Coronary artery (tissue), 2 donors: ENCODE measurements at places on chromosomes 7 and 10.
A peak's percentile ranks its signal among the peaks of the same experiment; 100 is the strongest.

- DNase-seq, result peak; percentile 50
Measured at GRCh38 chr10:129741280-129741977, 222.6 kb downstream of the EBF3 start.

- no peak for DNase-seq
Measured at GRCh38 chr7:133022661-133023060, 59.2 kb downstream of the CHCHD3 start.

DNA sequence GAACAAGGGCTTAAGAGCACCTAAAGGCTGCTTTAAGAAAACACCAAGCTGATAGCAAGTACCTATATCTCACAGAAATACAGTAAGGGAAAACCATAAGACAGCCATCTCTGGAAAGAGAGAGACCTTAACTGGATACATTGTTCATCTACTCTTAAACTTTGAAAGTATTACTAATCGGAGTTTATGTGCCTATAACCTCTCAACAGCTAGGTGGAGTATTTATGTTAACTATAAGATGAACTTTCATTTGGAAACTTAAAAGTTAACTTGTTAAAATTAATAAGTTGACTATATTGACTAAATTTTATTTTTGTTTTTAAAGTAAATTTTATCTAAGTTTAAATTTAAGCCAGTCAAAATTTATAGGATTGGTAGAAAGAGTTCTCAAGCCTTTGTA is 90.6 kb downstream of the USP6NL start:
- DNase-seq, result no peak

DNA sequence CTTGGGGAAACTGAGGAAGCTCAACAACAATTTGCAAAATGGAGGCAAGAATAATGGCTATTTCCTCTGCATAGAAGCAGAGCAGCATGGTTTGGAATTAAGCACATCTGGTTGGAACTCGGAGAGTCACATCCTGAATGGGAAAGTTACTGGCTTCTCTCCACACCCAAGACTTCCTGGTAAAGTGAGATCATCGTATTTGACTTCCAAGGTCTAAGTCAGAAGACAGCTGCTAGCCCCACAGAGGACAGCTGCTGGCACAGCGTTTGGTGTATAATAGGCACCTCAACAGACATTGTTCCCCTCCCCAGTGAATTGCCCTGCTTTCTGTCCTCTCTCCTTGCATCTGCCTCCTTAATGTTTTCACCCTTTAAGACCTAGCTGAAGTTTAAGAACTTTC is 37.0 kb upstream of the NRF1 start:
- DNase-seq, result no peak

DNA sequence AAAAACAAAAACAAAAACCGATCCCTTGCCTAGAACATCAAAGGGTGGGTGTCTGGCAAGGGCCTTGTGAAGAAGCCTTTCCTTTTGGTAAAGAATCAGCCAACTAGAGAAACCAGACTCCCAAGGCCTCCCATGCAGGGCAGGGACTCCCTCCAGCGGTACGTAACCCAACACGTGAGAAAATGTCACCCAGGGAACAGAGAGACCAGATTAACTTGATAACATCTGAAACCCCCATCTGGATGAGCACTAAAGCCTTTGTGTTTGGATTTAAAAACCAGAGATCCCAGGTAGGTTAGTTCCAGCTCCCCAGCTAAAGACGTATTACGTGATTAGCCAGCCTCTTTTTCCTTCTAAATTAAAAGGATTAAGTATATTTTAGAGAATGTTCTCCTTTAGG is 3.0 kb upstream of the HABP2 start:
- DNase-seq, result no peak

GRCh38 chr7:101940830-101941229 is 123.4 kb downstream of the CUX1 start:
- no peak for DNase-seq

GRCh38 chr7:43646603-43647338 is 63.9 kb downstream of the STK17A start:
- DNase-seq, result no peak

DNA sequence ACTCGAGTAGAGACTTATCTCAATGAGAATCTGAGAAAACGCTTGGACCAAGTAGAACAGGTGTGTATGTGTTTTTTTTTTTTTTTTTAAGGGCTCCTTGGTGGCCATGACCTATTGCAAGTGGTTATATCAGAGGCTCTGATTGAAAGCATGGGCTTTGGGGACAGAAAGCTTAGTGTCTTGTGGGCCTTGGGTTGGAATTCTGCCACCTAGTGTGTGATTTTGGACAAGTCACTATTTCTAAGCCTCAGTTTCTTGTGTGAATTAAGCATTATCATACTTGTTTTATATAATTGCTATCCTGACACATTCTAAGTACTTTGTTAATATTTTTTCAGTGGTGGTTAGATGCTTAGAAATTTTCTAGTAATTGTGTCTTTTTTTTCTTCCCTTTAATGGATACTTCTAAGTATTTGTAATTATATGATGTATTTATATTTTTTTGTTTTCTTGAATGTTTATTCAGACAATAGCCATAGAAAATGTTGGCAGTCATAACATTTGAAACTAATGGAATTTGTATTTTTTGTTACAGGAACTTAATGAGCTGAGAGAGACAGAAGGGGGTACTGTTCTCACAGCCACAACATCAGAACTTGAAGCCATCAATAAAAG is 33.1 kb downstream of the SMC3 start:
- DNase-seq, result no peak

- no peak for DNase-seq
Measured at GRCh38 chr7:11726001-11726793, 105.8 kb downstream of the THSD7A start.

DNA sequence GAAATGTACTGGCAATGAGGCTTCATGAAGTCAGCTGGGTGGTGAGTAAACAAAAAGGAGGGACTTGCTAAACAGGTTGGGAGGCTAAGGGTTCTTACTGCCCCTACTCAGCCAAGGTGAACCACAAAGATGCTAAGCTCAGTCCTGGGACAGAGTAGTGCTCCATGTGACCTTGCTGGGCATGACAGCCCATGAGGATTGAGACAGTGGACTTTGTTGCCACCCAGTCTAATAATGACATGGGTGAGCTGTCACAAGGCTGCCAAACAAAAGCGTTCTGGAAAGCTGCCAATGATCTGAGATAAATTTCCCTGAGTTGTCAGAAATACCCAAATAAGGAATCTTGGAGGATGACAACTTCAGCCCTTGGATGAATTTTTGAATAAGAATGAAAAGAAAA is 75.2 kb downstream of the CLEC2L start:
- no peak for DNase-seq

DNA sequence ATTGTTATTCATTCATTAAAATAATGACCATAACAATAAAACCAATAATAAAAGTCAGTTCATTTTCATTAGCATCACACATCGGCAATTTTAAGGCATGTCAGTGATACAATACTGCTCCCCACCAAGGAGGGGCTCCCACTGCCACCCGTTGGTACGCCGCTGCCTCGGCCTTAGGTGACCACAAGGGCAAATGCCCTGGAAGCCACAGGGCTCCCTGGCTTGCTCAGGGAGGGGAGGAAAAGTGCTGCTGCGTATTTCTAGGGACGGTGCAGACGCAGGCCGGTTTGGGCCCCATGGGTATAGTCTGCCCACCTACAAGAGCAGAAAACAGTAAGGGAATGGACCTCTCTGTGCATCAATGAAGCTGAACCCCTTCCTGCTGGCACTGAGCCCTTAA is 85.1 kb downstream of the SLIT1 start:
- DNase-seq, result no peak

DNA sequence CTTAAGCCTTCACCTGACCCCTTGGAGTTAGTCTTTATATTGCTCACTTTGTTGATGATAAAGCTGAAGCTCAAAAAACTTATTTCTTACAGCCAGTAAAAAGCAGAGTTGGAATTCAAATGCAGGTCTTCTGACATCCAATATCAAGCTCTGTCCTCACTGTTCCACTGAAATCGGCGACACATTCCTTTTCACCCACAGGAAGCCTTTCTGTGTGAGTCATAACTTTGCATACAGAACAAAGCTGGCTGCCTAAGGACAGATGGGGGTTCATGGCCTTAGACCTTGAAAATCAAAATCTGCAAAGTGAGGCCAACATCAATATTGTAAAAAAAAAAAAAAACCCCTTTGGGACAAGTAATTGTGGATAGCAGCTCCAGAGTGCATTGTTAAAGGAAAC is 21.8 kb upstream of the AKR1B1 start:
- no peak for DNase-seq

DNA sequence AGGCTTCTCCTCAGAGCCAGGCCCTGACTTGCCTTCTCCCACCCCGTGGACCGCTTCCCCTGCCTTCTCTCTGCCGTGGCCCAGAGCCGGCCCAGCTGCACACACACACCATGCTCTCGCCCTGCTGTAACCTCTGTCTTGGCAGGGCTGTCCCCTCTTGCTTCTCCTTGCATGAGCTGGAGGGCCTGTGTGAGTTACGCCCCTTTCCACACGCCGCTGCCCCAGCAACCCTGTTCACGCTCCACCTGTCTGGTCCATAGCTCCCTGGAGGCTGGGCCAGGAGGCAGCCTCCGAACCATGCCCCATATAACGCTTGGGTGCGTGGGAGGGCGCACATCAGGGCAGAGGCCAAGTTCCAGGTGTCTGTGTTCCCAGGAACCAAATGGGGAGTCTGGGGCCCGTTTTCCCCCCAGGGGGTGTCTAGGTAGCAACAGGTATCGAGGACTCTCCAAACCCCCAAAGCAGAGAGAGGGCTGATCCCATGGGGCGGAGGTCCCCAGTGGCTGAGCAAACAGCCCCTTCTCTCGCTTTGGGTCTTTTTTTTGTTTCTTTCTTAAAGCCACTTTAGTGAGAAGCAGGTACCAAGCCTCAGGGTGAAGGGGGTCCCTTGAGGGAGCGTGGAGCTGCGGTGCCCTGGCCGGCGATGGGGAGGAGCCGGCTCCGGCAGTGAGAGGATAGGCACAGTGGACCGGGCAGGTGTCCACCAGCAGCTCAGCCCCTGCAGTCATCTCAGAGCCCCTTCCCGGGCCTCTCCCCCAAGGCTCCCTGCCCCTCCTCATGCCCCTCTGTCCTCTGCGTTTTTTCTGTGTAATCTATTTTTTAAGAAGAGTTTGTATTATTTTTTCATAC is 38.0 kb downstream of the LIMK1 start:
- DNase-seq, result no peak

- DNase-seq, result peak; percentile 74
Measured at GRCh38 chr10:22335173-22335933, 9.9 kb upstream of the SPAG6 start.

DNA sequence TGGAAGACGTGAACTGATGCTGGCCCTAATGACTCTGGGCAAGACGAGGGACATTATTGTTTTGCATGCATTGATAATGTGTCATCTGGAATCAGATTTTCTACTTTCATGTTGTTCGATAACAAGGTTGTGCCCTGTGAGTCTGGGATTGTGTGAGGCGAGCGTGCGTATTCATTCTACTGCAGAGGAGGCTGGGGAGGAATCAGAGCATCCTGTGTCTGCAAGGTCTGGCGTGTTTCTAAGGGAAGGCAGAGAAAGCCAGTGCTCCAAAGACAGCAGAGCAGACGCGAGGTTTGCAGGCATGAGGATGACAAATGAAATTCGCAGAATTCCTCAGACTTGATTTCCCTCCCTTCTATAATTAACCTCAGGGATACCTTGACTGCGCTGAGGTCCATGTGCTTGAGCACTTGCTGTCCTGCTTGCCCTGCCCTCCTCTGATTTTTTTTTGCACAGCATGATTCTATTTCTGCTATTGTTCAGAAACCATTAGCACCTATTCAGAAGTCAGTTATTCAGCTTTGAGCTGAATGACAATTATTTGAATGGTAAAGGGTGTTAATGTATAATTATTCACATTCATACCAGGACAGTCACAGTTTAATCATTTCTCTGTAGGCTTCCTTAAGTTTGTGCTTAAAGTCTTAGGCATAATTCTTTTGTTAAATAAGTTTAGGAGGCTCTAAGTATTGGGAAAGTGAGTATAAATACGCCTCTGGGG is 233.6 kb downstream of the EBF3 start:
- DNase-seq, result no peak

DNA sequence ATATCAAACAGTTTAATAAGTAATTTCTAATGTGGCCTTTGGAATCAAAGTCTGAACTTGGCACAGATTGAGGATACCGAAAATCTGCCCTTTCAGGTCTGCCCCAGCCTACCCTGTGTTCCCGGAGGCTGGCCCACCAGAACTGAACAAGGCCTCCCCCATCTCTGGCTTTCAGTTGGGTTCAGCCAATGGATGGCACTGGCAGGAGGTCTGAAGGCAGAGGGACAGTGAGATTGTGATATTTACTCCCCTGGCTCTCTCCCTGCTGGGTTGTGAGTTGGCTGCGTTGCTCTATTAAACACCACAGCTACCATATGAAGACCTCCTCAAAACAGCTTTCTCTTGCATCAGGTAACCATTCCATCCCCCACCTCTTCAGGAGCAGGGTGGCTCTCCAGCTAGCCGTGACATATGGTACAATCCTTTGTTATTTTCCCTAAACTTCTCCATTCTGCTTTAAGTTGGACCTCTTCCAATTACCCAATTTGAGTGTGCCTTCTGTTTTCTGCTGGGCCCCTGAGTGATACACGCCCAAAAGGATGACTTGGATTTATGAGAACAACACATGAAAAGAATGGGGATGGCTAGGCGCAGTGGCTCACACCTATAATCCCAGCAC is 28.1 kb downstream of the DNMBP start:
- no peak for DNase-seq

DNA sequence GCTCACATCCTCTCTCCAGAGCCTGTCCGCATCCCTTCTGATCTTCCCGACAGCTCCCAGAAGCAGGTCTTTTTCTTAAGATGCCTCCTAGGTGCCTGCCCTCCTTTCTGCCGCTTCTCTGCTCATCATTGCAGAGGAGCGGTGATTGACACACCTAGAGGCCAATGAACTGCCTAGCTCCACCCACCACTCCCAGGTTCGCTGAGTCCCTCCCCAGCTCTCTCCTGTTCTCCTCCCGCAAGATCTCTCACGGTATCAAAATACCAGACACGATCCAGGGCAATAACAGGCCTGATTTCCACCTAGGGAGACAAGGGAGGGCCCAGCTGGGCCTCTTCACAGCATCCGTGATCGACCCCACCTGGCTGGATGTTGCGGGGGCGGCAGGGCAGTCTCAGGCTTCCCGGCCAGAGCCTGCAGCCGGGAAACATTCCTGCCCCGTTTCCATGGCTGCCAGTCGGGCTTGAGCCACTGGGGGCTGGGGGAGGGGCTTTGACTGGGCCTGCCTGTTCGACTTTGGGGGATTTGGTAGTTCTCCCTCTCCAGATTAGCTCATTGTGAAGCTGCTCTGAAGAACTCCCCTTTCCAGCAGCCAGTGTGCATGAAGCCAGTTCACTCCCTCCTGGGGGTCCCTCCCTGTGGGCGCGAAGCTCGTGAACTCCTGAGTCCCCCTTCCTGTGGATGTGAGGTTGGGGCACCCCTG is 373.5 kb downstream of the RPS24 start:
- peak; percentile 77 for DNase-seq

DNA sequence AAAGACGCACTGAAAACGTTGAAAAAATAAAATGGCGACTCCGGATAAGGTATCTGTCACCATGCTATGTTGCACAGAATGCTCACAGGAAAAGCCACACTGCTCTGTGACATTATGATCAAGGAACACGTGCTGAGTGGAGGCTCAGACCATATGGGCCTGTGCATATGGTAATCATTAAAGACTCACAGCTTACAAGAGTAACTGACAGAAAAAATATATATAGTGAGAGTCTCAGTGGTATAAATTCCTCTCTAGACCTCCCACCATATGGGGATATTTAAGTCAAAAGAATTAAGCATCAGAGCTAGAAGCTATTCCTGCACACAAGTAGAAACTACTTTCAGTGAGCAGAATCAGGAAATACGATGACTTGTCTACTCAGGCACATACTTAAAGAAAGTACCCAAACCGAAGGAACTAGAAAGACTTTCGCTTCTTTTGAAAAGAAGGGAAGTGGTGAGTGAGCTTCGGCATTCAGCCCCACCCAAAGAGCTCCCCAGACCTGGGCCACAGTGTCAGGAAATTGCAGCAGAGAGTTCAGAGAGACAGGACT is 65.1 kb upstream of the MPP7 start:
- no peak for DNase-seq

GRCh38 chr10:105540381-105540780 is 899.3 kb downstream of the SORCS3 start:
- DNase-seq, result no peak
